Central memory CD8-positive, alpha-beta T cell (primary cell): ENCODE measurements at places on chromosomes 12 and 14.

- no peak for DNase-seq
These were observed 43.6 kb upstream of the PPP2R5C start for GRCh38 chr14:101717663-101718490.

- no peak for DNase-seq
These were observed 287.7 kb downstream of the BTG1 start for GRCh38 chr12:91857813-91858542.

DNA sequence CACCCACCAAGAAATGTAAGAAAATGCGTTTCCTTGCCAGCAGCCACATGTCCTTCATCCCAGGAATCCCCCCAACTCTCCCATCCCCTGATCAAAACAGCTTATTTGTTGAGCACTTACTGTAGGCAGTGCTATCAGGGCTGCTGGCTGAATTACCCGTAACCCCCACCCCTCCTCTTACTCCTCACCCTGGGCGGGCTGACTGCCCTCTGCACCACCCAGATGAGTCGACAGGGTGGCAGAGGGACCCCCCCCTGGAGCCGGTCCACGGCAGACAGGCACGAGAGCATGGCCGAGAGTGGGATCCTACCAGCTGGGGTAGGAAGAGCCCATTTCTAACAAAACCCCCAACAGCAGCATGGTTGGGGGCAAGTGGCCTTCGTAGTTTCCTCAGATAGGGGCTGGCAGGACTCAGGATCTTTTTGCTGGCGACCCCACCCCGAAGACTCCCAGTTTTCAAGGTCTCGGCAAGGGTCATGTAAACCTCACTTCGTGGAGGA lies 1.1 kb upstream of the RHOF start:
- no peak for DNase-seq

DNA sequence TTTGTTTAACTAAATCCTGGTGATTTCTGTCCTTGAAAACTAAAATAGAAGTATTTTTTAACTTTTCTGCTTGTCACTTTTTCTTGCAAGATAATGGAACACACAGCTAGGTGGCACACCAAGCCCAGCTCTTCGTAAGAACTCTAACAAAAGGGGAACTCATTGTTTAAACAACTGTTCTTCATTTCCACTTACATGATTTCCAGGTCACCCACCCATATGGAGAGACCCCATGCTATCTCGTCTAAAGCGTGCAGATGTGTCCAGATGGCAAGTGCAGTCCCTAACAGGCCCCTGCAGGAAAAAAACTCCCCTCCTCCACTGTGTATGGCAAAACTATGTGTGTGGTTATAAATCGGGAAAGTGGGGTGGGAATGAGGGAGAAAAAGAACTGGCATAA lies 43.3 kb upstream of the NT5DC3 start:
- no peak for DNase-seq

- no peak for DNase-seq
These were observed 29.5 kb downstream of the YAF2 start for GRCh38 chr12:42208574-42208973.
